Mesendoderm (in vitro differentiated cells): ENCODE measurements at places on chromosomes 11 and 22.
A peak's percentile ranks its signal among the peaks of the same experiment; 100 is the strongest.

DNA sequence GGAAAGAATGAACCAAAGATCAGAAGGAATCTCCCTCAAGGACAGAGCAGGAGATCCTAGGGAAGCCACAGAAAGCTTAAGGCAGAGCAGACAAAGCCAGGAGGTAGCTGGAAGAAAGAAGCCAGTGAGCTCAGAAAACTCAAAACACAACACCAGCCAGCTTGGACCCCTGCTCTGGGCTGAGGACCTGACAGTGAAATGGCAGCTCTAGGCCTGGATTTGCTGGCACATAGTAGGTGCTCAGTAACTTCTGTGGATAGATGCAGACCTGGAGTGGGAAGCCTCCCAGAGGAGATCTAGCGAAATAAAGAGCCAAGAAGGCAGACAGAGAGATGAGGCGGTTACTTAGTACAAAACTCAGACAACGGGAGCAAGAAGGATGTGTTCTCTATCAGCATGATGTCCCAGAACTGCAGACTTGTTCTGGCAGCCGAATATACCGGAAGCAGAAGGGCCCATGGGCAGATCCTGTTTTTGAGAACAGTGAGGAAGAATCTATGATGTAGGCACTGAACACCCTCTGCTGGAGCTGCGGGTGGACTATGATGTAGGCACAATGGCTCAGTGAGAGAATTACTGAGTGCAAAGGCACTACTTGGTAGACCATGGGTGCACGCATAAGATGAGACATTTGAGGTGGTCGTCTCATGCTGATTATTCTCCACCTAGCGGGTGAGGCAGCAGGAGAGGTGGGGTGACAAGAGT lies 4.8 kb downstream of the ROBO4 start:
- no peaks in the 10 kb centered on the region for H3K27me3 ChIP-seq
- H3K36me3 ChIP-seq = no peaks in the 10 kb centered on the region
- no peak for DNase-seq
- no peak overlapping the region for H3K27ac ChIP-seq

GRCh38 chr11:6631361-6631890 lies 12.2 kb upstream of the TPP1 start:
- H3K27me3 ChIP-seq = peaks cover 5% of the 10 kb centered on the region
- no peak for DNase-seq
- H3K4me3 ChIP-seq = no peak overlapping the region
- no peaks in the 10 kb centered on the region for H3K4me1 ChIP-seq
- H3K27ac ChIP-seq = no peak overlapping the region

DNA sequence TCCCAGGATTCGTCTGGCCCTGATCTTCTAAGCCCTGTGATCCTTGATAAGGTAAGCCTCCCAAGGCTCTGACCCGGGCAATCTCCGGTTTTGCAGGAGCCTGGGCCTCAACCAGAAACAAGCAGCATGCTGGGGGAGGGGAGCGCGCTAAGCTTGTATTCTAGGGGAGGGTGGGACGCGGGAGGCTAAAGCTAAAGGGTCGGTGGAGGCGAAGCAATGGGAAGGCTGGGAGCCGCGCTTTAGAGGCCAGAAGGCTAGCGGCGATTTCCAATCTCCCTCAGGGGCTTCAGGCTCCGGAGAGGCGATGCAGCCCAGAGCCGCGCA lies 753 bp downstream of the PTPN5 start:
- no peaks in the 10 kb centered on the region for H3K36me3 ChIP-seq
- H3K27me3 ChIP-seq = peaks cover 14% of the 10 kb centered on the region
- peak; percentile 50 for DNase-seq
- H3K4me1 ChIP-seq = no peaks in the 10 kb centered on the region
- no peak overlapping the region for H3K4me3 ChIP-seq

DNA sequence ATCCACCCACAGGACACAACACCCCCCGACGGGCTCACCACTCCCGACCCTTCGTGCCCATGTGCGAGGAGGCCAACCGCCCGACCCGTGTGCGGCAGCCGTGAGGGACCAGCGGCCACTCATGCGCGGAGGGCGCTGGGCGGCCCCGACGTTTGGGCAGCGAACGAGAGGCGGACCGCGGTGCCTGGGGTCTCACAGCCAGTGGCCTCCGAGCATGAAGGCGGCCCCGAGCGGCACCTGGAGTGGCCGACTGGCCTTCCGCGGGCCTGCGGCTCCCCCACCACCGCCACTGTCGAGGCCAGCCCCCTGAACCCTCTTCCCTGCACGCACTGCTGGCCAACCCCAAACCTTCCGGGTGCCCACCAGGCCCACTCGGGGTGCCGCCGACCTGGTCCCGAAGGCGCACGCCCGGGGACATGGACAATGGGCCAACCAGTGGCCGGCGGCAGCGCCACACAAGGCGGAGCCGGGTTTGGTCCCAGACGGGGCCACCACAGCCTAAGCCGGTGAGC lies 4274.9 kb upstream of the OR11H1 start:
- no peaks in the 10 kb centered on the region for H3K27me3 ChIP-seq
- H3K4me3 ChIP-seq = no peak overlapping the region
- DNase-seq = no peak
- no peaks in the 10 kb centered on the region for H3K36me3 ChIP-seq
- no peak overlapping the region for H3K27ac ChIP-seq
- H3K4me1 ChIP-seq = no peaks in the 10 kb centered on the region

DNA sequence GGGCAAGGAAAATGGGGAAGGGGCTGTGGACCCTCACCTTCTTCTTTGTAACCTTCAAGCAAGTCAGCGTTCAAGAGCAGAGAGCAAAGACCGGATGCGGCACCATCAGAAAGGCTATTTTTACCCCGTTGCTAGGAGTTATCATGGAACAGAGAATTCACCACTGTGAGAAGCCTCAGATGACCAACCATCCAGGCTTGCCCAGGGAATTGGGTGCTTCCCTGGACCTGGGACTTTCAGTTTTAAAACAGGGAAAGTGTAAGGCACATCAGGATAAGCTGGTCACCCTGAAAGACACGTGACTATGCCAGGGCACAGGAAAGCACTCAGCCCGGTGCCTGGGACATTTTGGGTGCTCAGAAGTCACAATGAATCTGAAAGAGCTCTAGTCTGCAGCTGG lies 10.4 kb downstream of the GALNT18 start:
- DNase-seq = no peak
- no peaks in the 10 kb centered on the region for H3K4me1 ChIP-seq
- no peaks in the 10 kb centered on the region for H3K36me3 ChIP-seq
- no peak overlapping the region for H3K27ac ChIP-seq

DNA sequence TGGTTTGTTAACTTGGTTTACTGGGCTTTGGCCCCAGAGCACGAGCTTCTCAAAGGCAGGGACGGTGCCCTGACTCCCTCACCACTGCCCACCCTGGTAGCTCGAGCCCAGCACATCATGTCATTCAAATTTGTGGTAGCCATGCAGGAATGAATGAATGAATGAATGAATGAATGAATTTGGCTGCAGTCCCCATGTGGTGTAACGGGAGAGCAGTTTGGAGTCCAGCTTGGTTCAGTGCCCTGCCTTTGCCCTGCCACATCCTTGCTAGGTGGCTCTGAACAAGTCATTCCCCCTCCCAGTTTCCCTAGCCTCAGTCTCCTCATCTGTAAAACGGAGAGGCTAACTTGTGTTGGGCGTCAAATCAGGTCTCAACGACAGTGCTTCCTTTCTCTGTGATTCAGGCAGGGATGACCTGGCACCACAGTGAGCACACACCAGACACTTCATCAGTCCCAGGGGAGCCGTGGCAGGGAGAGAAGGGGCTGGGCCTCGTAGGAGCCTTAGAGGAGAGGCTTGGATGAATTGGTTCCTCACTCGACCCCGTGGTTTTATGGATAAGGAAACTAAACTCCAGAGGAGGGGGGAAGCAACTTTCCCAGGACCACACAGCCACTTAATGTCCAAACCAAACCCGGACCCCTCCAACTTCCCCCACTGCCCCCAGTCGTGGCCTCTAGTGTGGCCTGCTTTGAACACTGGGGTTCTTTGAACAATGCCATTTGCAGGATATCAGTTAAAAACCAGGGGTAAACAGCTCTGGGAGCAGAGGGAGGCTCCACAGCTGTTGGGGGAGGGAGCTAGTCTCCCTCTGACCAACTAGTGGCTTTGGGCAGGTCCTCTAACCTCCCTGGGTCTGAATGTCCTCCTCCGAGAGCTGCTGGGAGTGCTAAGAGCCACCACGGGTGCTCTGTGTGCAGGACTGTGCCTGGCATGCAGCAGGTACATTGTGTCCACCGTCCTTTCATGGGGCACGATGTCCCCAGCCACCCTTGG lies 86.2 kb downstream of the CACNA1I start:
- H3K27ac ChIP-seq = no peak overlapping the region
- no peak for DNase-seq
- H3K4me1 ChIP-seq = no peaks in the 10 kb centered on the region
- no peaks in the 10 kb centered on the region for H3K27me3 ChIP-seq
- H3K4me3 ChIP-seq = no peak overlapping the region
- no peaks in the 10 kb centered on the region for H3K36me3 ChIP-seq

DNA sequence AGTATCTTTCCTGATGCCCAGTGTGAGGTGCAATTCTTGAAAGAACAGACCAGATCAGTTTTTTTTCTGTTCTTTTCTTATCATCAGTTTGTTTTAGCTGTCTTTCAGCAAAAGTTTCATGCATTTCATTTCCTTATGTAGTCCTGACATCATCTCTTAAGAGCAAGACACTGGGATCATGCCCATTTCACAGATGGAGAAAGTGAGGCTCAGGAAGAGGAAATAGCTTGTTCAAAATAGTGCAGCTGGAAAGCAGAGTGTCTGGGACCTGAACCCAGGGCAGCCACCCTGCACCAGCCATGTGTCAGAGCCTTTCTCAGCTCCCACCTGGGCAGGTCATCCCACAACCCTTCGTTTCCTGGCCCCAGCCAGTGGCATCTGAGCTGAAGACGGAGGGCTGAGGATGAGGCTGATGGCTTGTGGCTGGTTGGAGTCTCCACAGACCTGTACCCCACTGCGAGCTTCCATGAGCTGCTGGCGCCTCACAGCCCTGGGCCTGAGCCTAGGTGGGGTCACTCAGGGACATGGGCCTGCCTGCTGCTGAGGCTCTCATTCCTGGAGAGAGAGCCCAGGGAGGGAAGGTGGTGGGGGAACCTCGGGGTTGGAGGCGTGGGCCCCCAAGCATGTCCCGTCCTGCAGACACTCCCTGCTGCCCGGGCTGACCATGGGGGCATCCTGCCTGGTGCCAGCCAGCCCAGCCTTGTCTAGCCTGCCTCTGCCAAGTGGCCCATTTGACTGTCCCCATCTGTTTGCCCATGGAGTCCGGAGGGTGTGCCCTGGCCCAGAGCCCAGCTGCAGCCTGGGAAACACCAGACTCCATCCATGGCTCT lies 61.8 kb downstream of the SMIM38 start:
- no peak overlapping the region for H3K4me3 ChIP-seq
- no peak for DNase-seq
- no peak overlapping the region for H3K27ac ChIP-seq
- no peaks in the 10 kb centered on the region for H3K4me1 ChIP-seq

DNA sequence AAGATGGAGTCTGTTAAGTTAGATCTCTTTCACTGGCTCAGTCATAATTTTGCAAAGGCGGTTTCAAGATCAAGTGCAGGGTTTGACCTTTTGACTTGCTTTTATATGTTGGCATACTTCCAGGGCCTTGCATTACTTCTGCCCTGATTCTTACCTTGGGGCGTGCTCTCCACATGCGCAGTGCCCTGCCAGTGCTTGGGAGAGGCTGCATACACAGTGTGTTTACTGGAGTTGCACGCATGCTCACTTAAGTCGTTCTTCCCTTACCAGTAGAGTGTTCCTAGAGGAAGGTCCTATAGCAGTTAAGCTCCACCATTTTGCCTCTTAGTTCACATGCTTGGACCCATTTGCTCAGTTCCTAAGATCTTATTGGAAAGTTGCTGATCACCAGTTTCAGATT lies 21.0 kb upstream of the TMEM123 start:
- no peak overlapping the region for H3K27ac ChIP-seq
- H3K4me3 ChIP-seq = no peak overlapping the region
- H3K27me3 ChIP-seq = no peaks in the 10 kb centered on the region
- H3K4me1 ChIP-seq = peaks cover 3% of the 10 kb centered on the region
- H3K36me3 ChIP-seq = no peaks in the 10 kb centered on the region
- no peak for DNase-seq

DNA sequence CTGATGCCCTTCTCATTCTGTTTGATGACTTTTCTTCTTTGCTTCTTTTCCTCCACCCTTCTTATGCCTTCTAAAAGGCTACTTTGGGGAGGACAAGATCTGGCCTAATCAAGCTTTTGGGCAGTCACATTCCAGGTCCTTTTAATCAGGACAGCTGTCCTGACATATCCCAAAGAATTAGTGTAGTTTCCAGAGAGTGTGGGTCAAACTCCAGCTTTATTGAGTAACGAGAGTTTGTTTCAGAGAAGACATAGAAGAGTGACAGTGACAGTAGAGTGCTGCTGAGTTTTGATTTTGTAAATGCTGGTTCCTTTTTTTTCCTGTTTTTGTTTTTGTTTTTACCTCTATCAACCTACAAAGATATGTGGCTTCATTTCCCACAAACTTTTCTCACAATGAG lies 158.4 kb upstream of the SESN3 start:
- H3K36me3 ChIP-seq = no peaks in the 10 kb centered on the region
- H3K27ac ChIP-seq = no peak overlapping the region
- H3K27me3 ChIP-seq = no peaks in the 10 kb centered on the region
- H3K4me3 ChIP-seq = no peak overlapping the region

DNA sequence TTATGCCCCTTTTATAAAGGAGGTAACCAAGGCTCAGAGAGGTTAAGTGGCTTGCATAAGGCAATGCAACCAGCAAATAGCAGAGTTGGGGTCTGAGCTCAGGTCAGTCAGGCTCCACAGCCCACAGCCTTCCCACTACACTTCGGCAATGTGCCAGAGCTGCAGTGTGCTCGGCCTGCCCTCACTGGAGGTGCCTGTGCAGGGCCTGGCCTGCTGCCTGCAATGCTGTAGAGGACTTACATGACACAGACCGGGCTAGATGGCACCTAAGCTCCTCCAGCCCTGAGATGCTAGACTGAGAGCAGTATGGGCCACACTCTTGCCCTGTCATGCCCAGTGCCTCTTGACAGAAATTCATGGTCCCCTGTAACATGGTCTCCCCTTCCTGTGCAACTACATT lies 49.8 kb downstream of the SERPINH1 start:
- no peaks in the 10 kb centered on the region for H3K36me3 ChIP-seq
- H3K4me3 ChIP-seq = no peak overlapping the region
- DNase-seq = no peak

DNA sequence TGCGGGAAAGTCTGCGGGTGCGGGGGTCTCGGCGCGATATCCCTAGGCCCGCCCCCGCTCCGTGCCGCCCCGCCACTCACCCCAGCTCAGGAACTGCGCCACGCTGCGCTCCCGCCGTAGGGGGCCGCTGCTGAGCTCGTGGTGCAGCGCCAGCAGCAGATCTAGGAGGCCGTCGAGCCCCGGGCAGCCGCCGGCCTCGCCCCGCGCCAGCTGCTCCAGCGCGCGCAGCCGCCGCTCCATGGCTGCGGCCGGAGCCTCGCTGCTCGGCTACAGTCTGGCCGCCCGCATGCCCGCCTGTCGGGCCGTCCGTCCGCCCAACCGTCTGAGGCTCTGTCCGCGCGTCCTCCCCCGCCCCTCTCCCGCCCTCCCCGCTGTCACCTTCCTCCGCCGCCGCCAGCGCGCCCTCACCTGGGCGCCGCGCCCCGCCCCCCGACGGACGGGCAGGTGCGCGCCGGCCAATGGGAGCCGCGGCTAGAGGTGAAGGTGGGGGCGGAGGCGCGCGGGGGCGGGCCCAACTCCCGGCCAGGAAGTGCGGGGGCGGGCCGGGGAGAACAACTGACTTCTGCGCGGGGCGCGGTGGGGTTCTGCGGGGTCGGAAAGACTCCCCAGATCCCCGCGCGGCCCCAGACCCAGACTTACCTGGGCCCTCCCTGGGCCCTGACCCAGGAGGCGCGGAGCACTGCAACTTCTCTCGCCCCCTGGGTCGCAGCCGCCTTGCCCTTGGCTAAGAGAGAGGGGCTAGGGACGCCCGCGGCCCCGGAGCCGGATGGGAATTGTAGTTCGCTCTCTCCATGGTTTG lies at the start of gene CDC42BPG:
CDC42BPG (minus strand) TSS at position 324 of the 799 bp plus-strand sequence; CDS start at position 240, 84 bp downstream.
- H3K27ac ChIP-seq = peak within 1 kb of the TSS; percentile 28
- peaks cover 11% of the 10 kb centered on the region for H3K4me1 ChIP-seq
- H3K4me3 ChIP-seq = peak within 1 kb of the TSS; percentile 58
- H3K36me3 ChIP-seq = no peaks in the 10 kb centered on the region
- no peaks in the 10 kb centered on the region for H3K27me3 ChIP-seq
